ENCODE measurements at places on chromosomes 1 and 21.
A peak's percentile ranks its signal among the peaks of the same experiment; 100 is the strongest.

DNA sequence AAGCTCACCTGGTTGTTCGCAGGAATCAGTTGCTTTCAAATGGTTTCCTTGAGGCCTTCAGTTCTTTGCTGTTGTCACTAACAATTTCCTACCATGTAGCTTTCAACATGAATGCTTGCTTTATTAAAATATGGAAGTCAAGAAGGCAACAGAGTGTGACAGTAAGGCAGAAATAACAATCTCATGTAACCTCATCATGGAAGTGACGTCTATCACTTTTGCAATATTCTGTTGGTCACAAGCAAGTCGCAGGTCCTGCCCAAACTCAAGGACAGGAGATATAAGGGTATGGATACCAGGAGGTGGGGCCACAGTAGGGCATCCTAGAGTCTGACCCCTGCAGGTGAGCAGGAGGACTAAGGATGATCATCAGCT, 296.8 kb upstream of the ZP4 start:
- H3K27ac ChIP-seq, result no peak overlapping the region
- H3K4me3 ChIP-seq, result no peak overlapping the region
- H3K27me3 ChIP-seq, result no peaks in the 10 kb centered on the region
- H3K36me3 ChIP-seq, result no peaks in the 10 kb centered on the region
- no peaks in the 10 kb centered on the region for H3K4me1 ChIP-seq
- DNase-seq, result no peak

- H3K4me3 ChIP-seq, result no peak overlapping the region
- DNase-seq, result peak; percentile 81
- H3K4me1 ChIP-seq, result peaks cover 19% of the 10 kb centered on the region
- H3K27me3 ChIP-seq, result no peaks in the 10 kb centered on the region
- peak overlapping the region; percentile 88 for H3K27ac ChIP-seq
Measured at GRCh38 chr1:171160639-171161354, 24.3 kb upstream of the FMO2 start.

DNA sequence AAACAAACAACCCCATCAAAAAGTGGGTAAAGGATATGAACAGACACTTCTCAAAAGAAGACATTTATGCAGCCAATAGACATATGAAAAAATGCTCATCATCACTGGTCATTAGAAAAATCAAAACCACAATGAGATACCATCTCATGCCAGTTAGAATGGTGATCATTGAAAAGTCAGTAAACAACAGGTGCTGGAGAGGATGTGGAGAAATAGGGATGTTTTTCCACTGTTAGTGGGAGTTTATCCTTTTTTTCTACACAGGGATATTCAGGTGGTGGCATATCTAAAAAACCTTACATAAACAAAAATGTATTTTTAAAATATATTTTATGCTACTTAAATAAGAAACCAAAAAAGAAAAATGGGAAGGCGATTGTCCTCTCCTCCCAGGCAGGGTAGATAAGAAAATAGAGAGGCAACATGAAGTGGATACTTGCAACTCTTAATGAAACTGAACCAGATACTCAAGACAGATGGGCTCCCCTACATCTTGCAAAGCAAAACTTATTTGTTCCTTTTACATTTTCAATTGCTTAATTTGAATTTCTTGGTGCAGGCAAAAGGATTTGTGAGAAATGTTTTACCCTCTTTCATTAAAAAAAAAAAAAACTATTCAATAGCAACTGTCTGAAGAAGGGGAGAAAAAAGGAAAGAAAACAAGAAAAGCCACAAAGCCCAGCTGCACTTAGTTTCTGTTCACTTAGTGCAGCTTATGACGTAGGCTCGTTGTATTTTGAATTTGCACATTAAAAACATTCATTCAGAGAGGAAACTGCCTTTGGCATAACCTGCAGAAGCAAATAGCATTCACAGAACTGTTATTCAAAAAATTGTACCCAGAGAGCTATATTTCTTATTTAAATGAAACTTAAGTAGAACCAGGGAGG, 36.9 kb upstream of the RGS1 start:
- no peaks in the 10 kb centered on the region for H3K36me3 ChIP-seq
- no peak overlapping the region for H3K27ac ChIP-seq
- no peaks in the 10 kb centered on the region for H3K27me3 ChIP-seq
- H3K4me3 ChIP-seq, result no peak overlapping the region
- no peak for DNase-seq

- no peak for DNase-seq
- no peaks in the 10 kb centered on the region for H3K27me3 ChIP-seq
- H3K27ac ChIP-seq, result no peak overlapping the region
Measured at GRCh38 chr1:63042278-63042677, 258.3 kb downstream of the ATG4C start.

DNA sequence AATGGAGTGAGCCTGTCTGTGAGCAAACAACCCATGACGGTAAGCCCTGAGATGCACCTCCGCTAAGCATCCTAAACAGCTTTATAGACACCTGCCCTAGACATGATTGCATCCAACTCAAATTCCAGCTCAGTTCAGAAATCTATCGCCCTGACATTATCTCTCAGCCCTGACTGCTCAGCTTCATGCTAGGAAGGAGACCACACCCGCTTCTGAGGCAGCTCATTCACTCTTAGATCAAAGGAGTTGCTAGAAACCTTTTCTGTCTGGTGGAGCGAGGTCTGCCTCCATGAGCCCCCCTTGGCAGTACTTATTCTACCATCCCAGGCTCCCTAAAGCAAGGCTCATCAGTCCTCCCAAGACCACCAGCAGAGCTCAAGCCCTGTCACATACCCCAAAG, 17.0 kb downstream of the IL10RB start:
- H3K4me1 ChIP-seq, result peaks cover 2% of the 10 kb centered on the region
- H3K4me3 ChIP-seq, result no peak overlapping the region
- peaks cover 11% of the 10 kb centered on the region for H3K36me3 ChIP-seq
- H3K27me3 ChIP-seq, result no peaks in the 10 kb centered on the region
- DNase-seq, result no peak
- no peak overlapping the region for H3K27ac ChIP-seq
